ENCODE measurements at places on chromosomes 4 and X.

GRCh38 chr4:99536271-99536670 is 25.4 kb downstream of the C4orf17 start:
- DNase-seq: no peak

DNA sequence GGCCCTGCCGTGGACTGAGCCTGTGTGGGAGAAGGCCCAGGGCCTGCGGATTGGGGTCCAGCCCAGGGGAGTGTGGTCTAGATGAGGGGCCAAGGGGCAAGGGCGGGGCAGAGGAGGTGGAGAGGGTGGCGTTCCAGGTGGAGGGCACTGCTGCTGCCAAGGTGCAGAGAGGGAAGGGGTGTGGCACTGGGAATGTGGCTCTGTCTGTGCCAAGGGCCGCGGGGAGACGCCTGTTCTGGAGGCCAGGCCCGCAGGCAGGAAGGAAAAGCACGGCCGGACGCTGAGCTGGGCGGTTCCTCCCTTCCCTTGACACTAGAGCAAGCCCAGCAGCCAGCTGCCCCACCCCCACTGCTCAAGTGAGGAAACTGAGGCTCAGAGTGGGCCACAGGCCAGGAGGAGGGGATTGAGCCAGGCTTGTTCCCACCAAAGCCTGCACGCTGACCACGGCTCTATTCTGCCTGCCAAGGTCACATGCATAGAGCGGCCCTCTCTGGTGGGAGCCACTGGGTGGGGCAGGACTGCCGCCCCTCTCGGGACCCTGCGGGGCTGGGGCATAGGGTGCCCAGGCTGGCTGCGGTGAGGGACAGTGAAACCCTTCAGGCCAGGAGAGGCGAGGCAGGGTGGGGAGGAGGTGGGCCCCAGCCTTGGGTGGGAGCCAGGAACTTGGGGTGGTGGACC is 13.0 kb downstream of the SH3BP2 start:
- no peak for DNase-seq

GRCh38 chr4:25101836-25102235 is 58.4 kb downstream of the SEPSECS start:
- no peak for DNase-seq

GRCh38 chrX:21479695-21480270 is 105.6 kb downstream of the CNKSR2 start:
- DNase-seq: peak; percentile 14

DNA sequence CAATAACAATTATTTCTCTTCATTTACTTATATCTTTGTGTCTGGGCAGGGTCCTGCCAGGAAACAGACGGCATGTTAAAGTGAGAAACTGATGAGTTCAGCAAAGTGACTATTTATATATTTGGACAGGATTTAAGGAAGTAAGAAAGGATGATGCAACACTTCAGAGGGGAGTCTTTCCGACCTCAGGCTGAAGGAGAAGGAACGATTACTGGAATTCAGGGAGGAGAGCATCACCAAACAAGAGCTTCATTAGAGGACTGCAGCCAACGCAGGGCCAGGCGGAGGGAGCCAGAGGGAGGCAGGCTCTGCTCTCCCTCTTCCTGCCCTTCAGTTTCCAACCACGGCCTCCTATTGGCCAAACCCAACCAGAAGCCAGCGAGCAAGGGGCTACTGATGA is 1.5 kb upstream of the TLR7 start:
- no peak for DNase-seq

- no peak for DNase-seq
These were observed 158.7 kb downstream of the SPRY1 start for GRCh38 chr4:123555233-123555806.

- DNase-seq: no peak
These were observed 12.2 kb upstream of the NWD2 start for GRCh38 chr4:37232315-37232714.

DNA sequence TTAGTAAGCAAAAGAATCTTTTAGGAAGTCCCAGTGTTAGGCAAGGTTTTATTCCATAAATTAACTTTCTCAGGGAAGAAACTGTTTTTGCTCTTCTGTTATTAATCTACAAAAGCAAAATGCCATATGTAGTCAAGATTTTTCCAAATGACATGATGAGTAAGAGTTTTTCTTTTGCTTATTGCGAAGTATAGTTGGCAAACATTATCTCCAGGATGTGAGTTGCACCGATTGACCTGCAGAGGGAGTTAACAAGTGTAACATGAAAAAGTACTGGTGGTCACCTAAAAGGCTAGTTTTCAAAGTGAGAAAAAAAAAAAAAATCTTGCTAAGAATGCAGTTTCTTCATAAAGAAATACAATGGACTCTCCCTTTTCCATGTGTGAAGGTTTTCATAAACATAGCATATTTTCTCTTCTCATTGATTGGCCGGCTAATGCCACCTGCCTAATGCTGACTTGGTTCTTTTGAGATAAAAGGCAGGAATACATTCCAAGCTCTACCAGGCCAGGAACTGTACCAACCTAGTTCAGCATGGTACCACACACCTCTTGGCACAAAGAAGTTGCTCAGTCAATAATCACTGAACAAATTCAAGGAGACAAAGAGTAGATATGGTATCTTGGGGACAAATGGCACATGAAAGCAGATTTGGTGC is 100.2 kb downstream of the LNX1 start:
- DNase-seq: no peak
